ENCODE measurements at places on chromosomes 1 and 21.

DNA sequence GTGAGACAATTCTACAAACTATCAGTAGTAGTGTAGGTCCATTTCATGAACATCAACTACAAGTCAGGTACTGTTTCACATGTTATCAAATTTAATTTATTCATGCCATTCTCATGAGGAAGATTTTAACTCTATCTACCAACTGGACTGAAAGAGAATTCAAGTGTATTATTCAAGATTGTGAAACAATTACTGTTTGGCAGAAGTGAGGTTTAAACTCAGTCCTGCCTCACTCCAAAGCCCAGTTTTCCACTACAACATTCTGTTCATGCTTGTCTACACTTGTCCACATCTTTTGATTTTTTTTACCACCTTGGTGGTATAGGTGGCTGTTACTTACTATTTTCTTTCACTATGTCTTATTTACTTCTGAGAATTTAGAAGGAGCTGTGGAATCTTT, 272.9 kb downstream of the TGFB2 start:
- no peak for DNase-seq

GRCh38 chr1:216531263-216532239, 108.3 kb upstream of the USH2A start:
- DNase-seq = no peak

DNA sequence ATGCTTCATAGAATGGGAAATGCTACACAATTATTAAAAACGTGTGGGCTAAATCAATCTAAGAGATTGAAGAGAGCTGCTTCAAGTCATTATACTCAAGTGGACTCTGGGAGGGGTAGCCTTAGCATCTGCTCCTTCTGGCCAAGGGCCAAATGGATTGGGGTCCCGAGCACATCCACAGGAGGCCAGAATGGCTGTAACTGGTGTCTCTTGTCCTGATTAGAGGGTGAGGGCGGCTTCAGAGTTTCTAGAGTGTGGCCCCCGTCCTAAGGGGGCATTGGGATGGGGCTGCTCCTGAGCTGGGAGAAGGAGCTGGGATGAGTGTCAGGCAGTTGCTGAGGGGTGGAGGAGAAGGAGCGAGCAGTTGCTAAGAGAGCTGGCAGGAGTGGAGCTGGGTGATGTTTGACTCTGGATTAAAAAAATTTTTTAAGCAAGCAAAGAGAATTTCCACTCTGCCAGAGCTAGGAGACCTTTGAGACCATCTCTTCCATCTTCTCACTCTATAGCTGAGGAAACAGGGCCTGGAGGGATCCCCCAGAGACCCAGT, 71.3 kb upstream of the TLR5 start:
- DNase-seq = no peak

DNA sequence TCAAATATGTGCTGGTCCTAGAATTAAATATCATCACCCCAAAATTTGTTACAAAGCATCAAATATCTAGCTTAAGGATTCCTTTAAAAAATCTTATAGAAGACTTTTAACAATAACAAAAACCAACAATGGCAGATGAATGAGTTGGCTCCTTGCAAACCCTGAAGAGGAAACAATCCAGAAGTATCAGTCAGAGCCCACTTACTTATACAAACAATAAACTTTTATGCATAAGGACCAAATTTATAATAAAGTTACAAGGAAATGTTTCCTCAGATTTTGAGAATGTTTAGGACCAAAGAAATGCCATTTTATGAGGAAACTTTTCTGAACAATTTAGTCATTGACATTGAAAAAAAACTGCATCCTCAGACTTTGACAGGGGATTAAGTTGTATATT, 52.7 kb downstream of the LPAR3 start:
- no peak for DNase-seq

DNA sequence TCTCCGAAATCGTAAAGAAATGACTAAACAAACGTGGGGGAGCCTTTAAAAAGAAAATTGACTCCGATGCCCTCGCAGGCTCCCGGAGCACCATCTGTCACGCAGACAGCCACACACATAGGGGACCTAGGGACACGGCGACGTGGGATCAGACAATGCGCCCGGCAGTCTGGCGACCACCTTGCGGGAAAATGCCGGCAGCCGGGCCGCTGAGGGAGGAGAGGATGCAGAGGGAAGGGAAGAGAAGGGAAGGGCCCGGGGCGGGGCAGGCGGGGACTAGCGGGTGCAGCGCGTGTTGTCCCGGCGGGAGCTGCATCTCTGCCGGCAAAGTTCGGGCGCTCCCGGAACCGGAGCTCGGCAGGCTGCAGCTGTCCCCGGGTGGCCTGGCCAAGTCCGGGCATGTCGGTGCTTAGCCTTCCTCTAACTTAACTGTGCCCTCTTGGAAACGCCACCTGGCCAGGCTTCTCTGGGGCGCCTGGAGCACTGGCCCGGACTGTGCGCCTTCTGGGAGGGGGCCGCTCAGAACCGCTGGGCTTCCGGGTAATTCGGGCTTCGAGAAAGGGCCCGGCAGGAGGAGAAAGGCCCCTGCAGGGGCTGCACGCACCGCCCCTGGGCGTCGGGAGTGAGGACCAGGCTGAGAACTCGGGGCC, 1.8 kb downstream of the NHLH2 start:
- peak; percentile 22 for DNase-seq

GRCh38 chr1:228982637-228983036, 247.4 kb downstream of the RHOU start:
- DNase-seq = no peak

- DNase-seq = peak; percentile 26
Measured at GRCh38 chr21:29849735-29850176, 90.0 kb downstream of the GRIK1 start.

DNA sequence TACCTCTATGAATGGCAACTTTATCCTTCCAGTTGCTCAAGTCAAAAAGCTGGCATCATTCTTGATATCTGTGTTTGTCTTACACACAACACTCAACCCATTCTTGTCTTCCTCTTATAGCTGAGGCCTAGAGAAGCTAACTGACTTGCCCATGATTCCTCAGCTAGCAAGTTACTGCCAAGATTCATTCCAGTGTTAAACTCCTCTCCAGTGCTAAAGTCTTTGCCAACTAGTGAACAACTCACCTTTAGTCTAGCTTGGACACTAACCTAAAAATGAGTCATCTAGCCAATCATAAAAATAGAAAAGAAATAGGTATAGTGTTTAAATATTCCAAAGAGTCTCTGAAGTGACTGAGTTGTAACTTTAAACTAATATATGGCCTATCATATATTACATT, 45.6 kb upstream of the RGS2 start:
- DNase-seq = no peak

- no peak for DNase-seq
Measured at GRCh38 chr1:227372726-227373130, 54.4 kb upstream of the CDC42BPA start.

GRCh38 chr1:46204406-46204742, 1.2 kb downstream of the LURAP1 start:
- no peak for DNase-seq

DNA sequence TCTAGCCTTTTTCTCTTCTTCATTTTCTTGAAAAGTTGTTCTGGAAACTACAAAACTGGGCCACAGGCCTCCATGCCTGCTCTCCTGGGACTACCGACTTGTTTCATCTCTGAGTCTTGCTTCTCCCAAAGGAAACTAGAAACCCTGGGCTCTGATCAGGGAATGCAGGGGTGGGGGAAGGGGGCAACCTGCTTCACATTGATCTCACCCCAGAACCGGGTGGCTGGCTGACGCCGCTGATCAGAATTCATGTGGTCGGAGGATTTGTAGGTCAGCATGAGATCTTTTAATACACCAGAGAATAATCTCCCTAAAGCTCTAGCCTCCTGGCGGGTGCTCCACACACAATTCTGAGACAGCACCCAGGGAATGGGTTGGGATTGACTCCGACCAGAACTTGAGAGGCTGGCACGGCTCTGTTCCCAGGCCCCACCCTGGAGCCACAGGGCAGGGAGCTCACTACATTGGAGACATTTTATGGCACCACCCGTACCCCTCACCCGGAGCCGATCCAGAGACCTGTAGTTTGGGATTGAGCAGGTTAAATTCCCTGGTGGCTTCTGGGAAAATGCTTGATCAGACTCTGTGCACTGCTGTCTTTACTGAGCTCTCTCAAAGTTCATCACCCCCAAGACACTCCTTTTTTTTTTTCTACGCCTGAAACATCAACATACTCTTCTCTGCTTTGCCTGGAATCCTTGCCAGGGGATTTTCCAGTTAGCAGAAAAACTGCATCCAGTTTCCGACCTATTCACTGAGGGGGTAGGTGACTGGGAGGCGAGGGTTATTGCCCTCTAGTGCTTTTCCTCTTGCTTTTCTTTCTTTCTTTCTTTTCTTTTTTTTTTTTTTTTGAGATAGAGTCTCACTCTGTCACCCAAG, 12.2 kb upstream of the ARHGEF10L start:
- peak; percentile 55 for DNase-seq

DNA sequence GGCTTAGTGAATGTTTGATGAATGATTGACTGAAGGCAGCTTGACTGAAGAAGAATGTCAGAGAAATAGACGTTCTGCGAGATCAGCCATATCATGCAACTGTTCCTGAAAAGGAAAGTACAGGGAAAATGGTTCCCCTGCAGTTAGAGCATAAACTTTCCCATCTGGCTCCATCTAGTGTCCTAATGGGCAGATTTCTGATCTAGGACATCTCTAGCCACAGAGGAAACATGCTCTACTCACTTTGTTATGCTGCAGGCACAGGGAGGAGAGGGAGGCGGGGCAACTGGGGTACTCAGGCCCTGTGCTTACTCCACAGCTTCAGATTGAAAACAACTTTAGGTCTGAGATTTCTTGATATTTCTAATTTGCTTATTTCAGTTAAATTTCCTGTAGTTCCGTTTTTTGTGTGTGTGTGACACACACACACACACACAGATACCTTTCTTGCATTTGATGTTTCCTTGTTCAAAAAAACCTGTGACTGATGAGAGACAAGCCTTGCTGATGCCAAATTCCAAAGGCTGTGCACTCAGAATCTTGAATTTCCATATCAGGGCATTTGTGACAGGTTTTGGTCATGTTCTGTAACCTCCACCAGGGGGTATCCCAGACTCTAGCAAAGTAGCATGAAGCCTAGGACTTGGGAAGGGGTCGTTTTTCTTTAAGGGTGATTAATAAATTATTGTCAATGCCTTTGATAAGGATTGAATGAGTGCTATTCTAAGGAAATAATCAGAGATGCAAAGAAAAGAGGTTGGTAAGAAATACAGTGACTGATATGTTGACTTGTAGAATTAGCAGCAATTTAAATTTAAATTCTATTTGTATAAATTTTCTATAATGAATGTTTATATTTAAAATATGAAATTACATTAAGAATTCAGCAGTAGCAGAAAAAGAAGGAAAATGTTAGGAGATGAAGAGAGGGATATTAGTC, 139.7 kb upstream of the BEND5 start:
- DNase-seq = peak; percentile 5

DNA sequence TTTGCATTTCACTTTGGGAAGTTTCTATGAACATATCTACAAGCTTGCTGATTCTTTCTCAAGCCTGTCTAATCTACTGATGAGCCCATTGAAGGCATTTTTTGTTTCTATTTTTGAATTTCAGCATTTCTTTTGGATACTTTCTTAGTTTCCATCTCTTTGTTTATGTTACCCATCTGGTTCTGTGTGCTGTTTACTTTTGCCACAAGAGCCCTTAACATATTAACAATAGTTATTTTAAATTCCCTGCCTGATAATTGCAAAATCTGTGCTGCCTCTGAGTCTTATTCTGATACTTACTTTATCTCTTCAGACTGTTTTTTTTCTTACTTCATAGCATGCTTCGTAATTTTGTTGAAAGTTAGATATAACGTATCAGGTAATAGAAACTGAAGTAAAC, 75.8 kb upstream of the ZRANB2 start:
- DNase-seq = no peak

DNA sequence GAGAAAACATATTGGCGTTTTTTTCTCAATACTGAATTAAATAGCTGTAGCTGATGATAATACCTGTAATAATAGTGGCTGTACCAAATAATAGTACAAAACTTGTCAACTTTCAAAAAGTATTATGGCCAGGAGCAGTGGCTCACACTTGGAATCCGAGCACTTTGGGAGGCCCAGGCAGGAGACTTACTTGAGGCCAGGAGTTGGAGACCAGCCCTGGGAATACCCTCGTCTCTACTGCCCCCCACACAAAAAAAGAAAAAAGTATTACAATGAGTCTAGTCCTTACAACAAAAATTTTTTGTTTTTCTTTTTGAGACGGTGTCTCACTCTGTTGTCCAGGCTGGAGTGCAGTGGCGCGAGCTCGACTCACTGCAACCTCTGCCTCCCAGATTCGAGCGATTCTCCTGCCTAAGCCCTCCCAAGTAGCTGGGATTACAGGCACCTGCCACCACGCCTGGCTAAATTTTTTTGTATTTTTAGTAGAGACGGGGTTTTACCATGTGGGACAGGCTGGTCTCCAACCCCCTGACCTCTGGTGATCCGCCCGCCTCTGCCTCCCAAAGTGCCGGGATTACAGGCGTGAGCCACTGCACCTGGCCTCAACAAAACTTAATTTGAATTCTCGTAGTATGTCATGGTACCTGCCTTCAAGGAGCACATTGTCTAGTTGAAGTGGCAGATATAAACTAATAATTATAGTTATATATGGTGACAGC, 1.4 kb downstream of the RBBP4 start:
- no peak for DNase-seq

- no peak for DNase-seq
Measured at GRCh38 chr1:91729621-91730358, 156.2 kb downstream of the TGFBR3 start.

GRCh38 chr1:246199086-246199645, 307.9 kb downstream of the SMYD3 start:
- no peak for DNase-seq

DNA sequence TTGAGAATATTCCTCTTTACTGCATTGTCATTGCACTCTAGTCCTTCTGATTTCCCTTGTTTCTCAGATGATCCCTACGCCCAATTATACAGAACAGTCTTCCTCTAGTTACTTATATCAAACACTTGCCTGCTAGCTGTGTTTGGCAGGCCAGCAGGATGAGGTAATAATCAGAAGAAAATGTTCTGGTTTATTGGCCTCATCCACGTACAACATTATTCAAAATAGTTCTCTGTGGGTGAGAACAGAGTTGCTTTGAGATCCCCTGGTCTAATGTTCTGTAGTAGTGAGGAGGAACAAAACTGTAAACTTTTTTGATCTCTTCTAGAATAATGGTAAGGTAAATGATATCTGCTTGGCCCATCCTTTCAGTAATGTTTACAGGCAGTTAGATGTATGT, 22.3 kb upstream of the C1orf105 start:
- no peak for DNase-seq

DNA sequence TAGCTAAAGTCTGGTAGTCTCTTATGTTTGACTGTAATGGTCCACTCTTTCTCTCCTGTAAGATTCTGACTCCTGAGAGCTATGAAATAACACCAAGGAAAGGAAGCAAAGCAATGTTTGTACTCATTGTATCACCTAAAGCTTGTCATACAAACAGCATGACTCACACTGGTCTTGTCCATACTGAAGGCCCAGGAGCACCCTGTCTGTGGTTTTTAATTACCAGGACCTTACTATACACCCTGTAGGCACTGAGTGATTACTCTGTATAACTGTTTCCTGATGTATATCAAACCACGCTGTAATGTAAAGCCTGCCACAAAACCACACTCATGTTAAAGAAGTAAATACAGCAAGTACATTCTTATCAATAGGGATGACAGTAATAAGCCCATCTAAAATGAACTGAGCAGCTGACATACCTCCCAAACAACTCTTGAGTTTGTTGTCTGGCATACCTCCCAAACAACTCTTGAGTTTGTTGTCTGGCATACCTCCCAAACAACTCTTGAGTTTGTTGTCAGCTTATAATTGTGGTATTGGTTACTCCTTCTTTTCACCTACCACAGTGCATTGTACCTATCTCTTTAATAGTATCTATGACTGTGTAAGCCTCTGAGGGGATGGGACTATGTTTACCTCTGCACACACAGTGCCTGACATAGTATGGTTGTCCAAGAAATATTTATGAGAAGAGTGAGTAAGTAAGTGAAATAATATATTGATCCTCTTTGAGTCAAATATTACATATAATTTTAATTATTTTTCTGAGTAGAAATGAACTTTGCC, 11.6 kb upstream of the TNFSF18 start:
- no peak for DNase-seq

Measured in large intestine (tissue), 12 donors.